ENCODE measurements at places on chromosomes 5 and 9.

- DNase-seq = no peak
Observed at GRCh38 chr5:174559141-174559540, 165.2 kb upstream of the MSX2 start.

GRCh38 chr9:134503301-134504105 lies 138.1 kb upstream of the COL5A1 start:
- no peak for DNase-seq

DNA sequence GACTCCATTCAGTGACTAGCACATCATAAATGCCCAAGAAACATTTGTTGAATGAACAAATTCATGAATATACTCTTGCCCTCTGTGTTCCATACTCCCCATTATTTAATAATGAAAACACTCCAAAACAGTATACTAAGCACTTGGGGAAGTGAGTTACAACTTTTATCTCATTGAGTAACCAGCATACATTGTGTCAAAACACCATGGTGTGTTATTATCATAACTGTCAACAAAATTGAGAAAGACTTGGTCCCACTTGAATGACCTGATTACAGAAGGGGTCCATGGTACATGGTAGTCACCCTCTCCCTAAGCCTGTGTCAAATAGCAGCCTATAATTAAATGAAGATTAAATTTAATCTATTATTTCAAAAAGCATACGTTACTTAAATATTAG lies 16.2 kb downstream of the ANKH start:
- DNase-seq = no peak

GRCh38 chr5:91556-92263 lies at the start of gene PLEKHG4B:
Gene PLEKHG4B, plus strand, starts transcription at chr5:92168. Its CDS starts 64 bp downstream, at chr5:92232.
- no peak for DNase-seq

DNA sequence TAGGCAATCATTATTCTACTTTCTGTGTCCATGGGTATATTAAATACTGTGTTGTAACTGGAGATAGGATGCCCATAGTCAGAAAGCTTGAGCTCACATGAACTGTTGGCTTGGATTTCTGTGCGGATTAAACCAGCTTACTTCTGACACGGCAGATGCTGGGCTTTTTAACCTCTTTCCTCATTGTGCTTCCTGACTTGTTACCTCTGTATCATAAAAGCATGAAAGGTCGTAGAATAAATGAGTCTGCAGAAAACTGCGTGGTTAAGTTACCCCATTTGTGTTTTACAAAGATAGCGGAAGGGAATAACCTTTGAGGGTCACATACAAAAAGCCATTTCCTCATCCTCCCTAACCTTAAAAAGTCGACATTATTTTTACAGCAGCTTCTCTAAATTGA lies 199.5 kb upstream of the DMRT1 start:
- DNase-seq = no peak

- no peak for DNase-seq
Observed at GRCh38 chr5:97383996-97384395, 200.9 kb upstream of the RIOK2 start.

DNA sequence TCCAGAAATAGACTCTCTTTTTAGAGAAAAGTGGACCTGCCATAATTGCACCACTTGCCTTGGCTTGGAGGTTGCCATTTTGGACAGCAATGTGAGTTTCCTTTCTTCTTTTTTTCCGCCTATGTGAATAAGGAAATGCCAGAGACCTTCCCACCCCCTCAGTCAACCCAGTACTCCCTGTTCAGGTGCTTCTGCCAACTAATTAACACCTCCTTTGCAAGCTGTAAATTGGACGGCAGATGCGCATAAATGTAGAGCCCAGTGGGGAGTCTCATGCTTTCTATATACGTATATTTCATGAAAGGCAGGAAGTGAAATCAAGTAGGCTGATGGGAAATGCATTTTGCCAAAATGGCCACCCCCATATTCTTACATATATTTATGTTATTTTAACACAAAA lies 269.8 kb upstream of the RFX3 start:
- no peak for DNase-seq

GRCh38 chr9:29750062-29750461 lies 2176.8 kb upstream of the C9orf72 start:
- no peak for DNase-seq

DNA sequence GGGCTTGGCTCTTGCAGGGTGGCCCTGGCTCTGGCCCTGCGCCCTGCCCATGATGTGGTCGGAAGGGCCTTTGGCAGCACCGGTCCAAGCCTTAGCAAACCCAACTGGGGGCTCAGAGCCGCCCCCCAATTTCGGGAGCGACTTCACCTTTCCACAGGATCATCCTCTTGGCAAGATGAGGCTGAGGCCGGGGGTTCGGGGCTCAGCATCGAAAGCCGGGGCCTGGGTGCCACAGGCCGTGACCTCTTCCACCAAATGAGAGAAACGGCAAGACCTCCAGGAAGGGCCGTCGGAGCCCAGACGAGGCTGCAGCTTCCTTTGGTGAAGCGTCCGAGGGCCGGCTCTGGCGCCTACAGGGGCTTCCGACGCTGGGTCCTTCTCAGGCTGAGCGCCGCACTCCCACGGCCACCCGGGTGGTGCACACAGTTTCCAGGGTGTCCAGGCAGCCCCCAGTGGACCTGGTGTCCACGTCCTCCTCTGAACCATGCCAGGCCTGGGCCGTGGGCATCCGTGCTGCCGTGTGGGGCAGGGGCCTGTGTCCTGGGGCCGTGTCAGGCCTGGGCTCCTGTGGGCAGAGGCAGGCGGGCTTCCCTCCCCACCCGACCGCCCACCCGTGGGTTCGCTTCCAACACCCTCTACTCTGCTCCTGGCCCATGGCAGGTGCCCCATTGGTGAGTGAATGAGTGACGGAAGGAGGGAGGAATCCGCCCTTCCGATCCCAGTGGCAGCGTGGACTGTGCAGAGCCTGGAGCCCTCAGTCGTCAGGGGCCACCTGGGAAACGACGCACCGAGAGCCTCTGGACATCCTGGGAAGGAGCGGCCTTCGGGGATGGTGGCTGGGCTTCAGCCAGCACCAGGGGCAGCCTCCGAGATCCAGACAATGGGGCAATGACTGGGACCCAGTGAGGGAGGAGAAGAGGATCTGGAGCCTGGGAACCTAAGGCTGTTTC lies 5.2 kb upstream of the AGPAT2 start:
- DNase-seq = no peak

- no peak for DNase-seq
Observed at GRCh38 chr5:2758632-2759031, 7.2 kb upstream of the IRX2 start.

GRCh38 chr9:136395345-136396218 lies 4.4 kb downstream of the SNAPC4 start:
- no peak for DNase-seq

DNA sequence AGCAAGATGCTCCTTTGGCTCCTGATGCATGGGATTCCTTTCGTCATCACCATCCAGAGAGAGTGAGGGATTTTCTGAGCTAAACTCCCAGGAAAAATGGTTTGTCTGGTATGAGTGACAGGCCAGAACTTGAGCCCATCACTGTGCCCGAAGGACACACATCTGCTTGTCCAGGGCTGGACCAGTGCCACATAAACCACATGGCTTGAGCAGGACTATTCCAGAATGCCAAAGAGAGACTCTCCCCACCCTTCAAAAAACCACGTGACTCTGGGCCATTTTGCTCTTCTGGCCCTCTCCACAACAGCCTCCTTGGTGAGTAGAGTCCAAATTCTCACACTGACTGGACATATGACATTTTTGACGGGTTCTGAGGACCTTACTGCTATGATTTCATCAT lies 46.4 kb upstream of the SHC3 start:
- no peak for DNase-seq

- DNase-seq = no peak
Observed at GRCh38 chr5:102958481-102959011, 161.4 kb downstream of the GIN1 start.

GRCh38 chr5:54539001-54539400 lies 21.4 kb downstream of the SNX18 start:
- no peak for DNase-seq

DNA sequence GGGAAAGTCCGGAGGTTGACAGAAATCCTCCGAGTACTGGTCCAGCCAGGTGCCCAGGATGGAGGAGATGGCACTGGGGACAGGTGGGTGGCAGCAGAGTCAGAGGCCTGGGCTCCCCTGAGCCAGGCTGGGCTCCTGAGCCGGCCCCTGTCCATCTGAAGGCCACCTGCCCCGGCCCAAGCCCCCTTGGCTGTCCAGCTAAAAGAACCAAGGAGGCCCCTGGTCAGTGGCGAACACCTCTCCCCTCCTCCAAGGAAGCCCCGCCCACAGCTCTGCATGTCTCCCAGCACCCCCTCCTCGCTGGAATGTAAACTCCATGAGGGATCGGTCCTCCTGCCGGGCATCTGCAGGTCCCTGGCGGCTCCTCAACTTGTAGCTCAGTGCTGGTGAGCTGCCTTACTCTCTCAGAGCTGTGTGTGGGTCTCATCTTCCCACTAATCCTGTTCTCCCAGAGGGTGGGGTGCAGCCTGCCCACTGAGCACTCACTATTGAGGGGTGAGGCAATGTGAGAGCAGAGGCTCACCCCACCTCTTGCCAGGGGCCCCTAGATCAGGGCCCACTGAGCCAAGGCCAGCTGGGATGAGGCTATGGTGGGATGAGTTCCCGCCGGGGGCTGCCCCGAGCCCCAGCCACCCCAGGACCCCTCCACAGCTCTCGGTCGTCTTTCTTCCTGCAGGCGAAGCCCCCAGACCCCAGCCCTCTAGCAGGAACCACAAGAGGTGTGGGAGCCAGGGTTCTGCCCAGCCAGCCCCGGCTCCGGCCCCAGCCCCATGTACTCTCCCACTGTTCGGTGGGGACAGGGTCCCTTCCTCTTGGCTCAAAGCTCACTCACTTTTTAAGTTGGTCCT lies 12.0 kb downstream of the RALGDS start:
- no peak for DNase-seq

DNA sequence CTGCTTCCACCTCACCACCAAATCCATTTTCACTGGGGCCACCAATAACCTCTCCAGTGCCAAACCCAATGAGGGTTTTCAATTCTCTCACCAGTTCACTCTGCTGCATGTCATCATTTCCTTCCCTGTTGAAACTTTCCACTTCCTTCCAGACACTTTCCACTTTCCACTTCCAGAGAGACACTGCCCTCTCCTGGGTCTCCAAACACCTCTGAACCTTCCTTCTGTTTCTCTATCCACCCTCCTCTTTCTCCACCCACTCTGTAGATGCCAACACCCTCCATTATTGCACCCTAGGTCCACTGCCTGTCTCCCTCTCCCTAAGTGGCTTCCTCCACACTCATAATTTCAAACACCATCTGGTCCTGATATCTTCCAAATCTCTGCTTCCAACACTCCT lies 39.6 kb downstream of the PDE6A start:
- peak; percentile 44 for DNase-seq

- DNase-seq = no peak
Observed at GRCh38 chr5:126947146-126948010, 83.0 kb downstream of the MARCHF3 start.

DNA sequence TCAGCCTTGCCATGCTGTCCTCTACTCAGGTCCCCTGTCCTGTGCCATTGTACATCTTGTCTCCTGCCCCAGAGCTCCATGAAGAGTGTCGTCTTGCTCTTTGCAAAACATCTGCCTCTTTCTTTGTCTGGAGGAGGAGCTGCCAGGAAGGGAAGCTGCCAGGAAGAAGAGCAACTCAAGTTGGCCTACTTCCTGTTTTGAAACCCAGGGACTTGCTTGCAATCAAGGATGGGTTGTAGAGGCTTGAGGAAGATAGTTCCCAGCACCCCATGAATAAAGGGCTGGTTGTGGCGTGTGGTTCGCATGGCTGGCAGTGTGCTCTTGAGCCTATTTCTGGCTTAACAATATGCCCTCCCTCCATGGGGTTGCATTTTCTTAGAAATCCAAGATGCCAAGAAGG lies 53.0 kb upstream of the CPEB4 start:
- DNase-seq = no peak

DNA sequence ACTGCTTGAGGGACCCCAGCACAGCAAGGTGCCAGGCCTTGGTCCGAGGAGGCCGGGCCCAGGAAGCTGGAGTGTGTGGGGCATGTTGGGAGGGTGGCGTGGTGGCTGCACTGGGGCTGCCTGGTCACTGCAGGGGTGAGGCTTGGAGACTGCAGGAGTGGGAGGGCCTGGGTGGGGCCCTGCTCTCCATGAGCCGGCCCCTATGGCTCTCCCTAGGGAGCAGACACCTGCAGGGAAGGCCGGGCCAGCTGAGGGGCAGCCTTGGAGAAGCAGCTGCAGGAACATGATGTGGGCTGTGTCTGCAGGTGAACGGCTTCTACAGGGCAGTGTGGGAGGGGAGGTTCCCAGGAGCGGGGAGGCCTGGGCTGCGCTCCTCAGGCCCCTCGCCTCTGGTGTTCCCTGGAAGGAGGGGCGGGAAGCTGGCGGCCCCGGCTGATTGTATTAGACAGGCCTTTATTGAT lies 41.7 kb upstream of the TMEM250 start:
- DNase-seq = no peak

- DNase-seq = no peak
Observed at GRCh38 chr5:66724349-66725139, 128.4 kb downstream of the MAST4 start.

- DNase-seq = no peak
Observed at GRCh38 chr9:96458226-96458625, 8.3 kb downstream of the HABP4 start.

DNA sequence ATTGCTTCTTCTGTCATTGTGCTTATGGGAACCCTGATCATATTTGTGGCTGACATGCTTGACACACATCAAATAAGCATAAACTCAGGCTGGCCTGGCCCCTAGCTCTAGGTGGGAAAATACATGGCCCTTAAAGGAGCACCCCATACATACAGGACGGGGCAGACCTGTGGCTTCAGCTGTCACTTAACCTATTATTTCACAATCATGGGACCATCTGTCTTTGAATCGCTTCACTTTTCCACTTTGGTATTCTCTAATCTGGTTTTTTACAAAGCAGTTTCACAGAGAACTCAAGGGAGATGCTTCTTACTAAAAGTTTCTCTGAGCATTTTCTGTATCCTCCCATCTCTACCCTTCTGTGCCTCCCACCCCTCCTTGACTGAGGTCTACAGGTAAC lies 34.6 kb upstream of the LRRTM2 start:
- no peak for DNase-seq

DNA sequence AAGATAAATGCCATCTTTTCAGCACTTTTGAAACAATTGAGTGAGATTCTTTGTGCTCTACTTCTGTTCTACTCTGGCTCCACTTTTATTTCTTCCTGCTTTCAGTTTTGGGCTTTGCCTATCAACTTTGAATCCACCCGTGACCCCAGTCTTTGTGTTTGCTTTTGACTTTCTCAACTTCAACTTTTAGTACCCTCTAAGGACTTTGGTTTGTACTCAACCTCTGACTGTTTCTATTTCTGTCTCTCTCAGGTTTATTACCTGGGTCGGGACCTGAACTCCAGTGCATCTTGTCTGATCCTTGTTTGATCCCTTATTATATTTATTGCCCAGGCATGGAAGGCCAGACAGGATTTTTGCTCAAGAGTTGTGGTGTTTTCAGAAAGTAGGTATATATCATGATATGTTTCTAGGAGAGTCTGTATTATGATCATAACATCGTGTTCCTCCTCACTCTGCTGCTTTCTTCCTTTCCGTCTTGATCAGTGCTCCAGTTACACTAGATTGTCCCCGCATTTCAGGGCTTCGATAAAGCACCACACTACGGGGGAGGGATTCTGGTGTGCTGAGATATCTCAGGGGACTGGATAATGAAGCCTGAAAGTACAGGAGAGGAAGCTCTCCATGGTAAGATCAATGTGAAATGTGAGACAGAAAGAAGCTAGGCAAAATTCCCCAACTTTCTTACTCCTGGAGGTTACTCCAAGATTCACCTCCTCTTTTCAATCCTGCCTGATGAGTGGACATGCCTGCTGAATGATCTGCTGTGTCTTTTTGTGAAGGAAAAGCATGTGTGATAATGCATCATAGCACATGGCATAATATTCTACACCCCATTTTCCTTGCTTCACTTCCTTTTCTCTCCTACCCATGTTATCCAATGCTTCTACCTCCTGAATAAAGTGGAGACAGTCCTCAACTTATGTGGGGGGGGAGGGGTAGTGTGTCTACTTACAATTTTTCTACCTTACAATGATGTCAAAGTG lies 155.5 kb upstream of the GRIN3A start:
- no peak for DNase-seq

Data from colonic mucosa (tissue), 4 donors.